GM23338 (cell line): ENCODE measurements at places on chromosomes 5 and 9. TPM values are rescaled to one million over a fixed set of nuclear protein-coding genes. Genes with fewer than 3 reads are reported as not detected.

CARTPT gene
- polyA plus RNA-seq: not detected in 2 replicates

FBP2 gene
- 0.17 TPM in 1 of 2 replicates, not detected in the other for polyA plus RNA-seq

IL9 gene
- polyA plus RNA-seq: not detected in 2 replicates

PDCD1LG2 gene
- polyA plus RNA-seq: not detected in 2 replicates

LYRM7 gene
- 24.2 and 34.8 TPM in 2 replicates for polyA plus RNA-seq

NOTCH1 gene
- 9.9 and 10.3 TPM in 2 replicates for polyA plus RNA-seq

SPATA31A3 gene
- not detected in 2 replicates for polyA plus RNA-seq

EDIL3 gene
- polyA plus RNA-seq: 43.3 and 44.0 TPM in 2 replicates

IL17B gene
- not detected in 2 replicates for polyA plus RNA-seq

TJP2 gene
- polyA plus RNA-seq: 34.9 and 37.6 TPM in 2 replicates

PLPPR1 gene
- 1.3 and 1.5 TPM in 2 replicates for polyA plus RNA-seq
